Stimulated activated CD4-positive, alpha-beta T cell treated with anti-CD3 and anti-CD28 coated beads, Interleukin-15, amount 100 ng/mL, for 1 hour (primary cell): ENCODE measurements at places on chromosomes 4 and X.

- no peak for DNase-seq
These were observed 28.2 kb upstream of the TCEAL4 start for GRCh38 chrX:103556963-103557612.

DNA sequence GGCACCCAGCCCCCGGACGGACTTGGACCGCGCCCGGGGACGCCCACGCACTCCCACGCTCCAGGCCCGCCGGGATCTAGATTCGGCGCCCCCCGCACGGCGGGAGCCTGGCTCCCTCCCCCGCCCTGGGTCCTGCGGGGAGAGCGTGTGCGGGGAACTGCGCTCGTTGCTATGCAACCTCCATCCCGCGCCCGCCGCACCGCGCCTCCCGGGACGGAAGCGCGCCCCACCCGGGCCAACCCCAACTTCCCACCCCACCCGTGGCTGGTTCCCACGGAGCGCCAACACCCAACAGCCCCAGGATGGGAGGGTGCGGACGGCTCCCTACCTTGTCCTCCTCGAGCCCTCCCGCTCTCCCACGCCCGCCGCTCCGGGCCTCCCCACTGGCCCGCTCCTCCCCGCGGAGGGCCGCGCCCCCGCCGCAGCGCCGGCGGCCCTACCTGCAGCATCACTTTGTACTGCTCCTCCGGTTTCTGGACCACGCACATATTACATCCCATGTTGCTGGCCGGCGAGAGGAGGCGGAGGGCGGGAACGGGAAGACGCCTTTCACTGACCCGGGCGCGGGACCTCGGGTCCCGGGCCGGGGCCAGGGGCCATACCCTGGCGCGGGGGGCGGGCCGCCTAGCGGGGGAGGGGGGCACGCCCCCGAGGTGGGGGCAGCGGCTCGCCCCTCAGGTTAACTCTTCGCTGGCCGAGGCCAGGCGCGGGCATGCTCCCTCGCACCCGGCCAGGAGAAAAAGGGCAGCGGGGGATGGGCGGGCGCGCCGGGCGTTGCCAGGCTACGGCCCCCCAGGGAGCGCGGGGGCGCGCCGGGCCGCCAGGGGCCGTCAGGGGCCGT lies at the start of gene PDZD4:
Gene PDZD4 (minus strand): TSS at position 746 of the 841 bp plus-strand sequence. CDS start 246 bp downstream, at position 500.
- DNase-seq, result no peak

DNA sequence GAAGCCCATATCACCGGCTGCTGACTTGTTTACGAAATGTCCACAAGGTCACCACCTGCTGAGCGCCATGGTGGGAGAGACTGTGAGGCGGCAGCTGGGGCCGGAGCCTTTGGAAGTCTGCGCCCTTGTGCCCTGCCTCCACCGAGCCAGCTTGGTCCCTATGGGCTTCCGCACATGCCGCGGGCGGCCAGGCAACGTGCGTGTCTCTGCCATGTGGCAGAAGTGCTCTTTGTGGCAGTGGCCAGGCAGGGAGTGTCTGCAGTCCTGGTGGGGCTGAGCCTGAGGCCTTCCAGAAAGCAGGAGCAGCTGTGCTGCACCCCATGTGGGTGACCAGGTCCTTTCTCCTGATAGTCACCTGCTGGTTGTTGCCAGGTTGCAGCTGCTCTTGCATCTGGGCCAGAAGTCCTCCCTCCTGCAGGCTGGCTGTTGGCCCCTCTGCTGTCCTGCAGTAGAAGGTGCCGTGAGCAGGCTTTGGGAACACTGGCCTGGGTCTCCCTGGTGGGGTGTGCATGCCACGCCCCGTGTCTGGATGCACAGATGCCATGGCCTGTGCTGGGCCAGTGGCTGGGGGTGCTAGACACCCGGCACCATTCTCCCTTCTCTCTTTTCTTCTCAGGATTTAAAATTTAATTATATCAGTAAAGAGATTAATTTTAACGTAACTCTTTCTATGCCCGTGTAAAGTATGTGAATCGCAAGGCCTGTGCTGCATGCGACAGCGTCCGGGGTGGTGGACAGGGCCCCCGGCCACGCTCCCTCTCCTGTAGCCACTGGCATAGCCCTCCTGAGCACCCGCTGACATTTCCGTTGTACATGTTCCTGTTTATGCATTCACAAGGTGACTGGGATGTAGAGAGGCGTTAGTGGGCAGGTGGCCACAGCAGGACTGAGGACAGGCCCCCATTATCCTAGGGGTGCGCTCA lies 8.7 kb upstream of the MSANTD1 start:
- no peak for DNase-seq

DNA sequence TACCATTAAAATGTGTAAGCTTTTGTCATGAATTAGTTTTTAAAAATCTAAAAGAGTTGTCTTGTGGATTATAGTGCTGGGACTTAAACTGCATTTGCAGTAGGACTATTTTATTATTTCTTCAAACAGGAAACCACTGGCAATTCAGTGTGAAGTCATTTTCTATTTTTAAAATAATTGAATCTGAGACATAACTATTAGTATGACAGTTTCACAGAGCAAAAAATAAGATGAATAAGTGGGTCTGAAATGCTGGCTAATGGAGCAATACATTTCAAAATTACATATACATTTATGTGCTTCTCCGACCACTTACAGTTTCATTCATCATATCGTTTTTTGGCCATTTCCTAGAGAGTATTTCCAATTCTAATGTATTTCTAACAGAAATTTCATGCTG lies 75.3 kb upstream of the RAPGEF2 start:
- no peak for DNase-seq

GRCh38 chr4:40976343-40976742 lies 226.6 kb downstream of the NSUN7 start:
- DNase-seq, result no peak

GRCh38 chr4:14862891-14863290 lies 139.4 kb upstream of the CPEB2 start:
- DNase-seq, result no peak

GRCh38 chr4:113455061-113455460 lies 306.5 kb downstream of the CAMK2D start:
- no peak for DNase-seq

- peak; percentile 12 for DNase-seq
These were observed 2.5 kb downstream of the CPEB2 start for GRCh38 chr4:15004739-15005301.

DNA sequence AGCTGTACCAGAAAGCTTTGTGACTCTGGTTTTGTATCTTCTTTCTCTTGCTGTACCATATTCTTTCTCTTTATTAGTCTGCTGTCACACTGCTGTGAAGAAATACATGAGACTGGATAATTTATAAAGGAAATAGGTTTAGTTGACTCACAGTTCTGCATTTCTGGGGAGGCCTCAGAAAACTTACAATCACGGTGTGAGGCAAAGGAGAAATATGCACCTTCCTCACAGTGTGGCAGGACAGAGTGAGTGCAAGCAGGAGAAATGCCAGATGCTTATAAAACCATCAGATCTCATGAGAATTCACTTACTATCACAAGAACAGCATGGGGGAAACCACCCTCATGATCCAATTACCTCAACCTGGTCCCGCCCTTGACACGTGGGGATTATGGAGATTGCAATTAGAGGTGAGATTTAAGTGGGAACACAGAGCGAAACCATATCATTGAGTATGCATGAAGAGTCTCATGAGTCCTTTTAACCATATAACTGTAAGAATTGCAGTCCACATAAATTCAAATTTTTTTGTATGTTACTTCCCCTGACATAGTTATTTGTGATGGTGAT lies 67.4 kb upstream of the INPP4B start:
- DNase-seq, result no peak

DNA sequence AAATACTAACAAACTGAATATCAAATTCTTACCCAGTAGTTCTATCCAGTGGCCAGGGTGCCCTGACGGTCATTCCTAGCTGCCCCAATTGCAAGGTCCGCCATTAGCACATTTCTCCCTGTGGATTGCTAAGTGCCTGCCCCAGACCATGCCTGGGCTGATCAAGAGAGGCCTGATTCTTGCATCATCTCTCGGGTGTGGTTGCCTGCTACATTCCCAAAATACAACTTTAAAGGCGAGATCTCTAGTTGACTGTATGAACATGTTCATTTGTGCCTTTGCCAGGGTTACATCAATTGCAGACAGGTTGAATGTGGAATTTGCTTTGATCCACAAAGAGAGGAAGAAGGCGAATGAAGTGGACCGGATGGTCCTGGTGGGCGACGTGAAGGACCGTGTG lies 28.0 kb downstream of the PRPS2 start:
- no peak for DNase-seq

DNA sequence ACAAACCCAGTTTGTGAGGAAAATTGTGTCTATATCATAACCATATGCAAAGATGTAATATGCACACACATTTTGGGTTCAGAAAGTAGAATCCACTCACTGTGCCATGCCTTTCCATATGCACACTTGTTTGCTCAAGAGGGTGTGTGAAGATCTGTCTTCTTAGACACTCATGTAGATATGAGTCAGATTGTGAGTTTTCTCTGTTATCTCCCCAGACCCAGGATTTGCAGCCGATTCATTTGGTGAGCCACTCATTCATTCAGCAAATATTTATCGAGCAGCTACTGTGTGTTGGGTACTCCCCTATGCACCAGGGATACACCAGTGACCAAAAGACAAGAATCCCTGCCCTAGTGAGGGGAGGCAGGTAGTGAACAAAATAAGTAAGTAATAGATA lies 81.5 kb downstream of the CLCN5 start:
- no peak for DNase-seq

DNA sequence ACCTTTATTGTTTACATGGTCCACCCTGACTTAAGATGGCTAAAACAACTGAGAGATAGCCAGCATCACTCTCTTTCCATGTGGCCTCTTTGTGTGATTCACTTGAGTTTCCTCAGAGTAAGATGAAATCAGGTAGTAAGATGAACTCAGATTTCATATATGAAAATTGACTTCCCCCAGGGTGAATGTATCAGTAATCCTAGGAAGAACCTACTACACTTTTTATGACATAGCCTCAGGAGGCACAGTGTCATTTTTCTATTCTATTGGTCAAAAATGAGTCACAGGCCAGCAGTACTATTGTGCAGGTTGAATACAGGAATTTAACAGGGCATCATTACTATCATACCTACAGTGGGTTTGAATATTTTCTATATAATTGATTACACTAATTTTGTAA lies 14.6 kb upstream of the SULT1E1 start:
- no peak for DNase-seq

- DNase-seq, result no peak
These were observed 3.2 kb upstream of the AMMECR1 start for GRCh38 chrX:110321081-110321480.

GRCh38 chrX:153602601-153603000 lies 3.7 kb upstream of the CCNQ start:
- no peak for DNase-seq

- peak; percentile 52 for DNase-seq
These were observed 37.7 kb upstream of the ARAF start for GRCh38 chrX:47523297-47523696.

GRCh38 chr4:139550724-139551429 lies 5.1 kb downstream of the SETD7 start:
- DNase-seq, result no peak

- DNase-seq, result no peak
These were observed 150.1 kb downstream of the KLF8 start for GRCh38 chrX:56382278-56382677.

- DNase-seq, result no peak
These were observed 870.9 kb upstream of the FRG1 start for GRCh38 chr4:189069772-189070171.

GRCh38 chr4:169366821-169367220 lies 96.1 kb upstream of the SH3RF1 start:
- DNase-seq, result no peak

DNA sequence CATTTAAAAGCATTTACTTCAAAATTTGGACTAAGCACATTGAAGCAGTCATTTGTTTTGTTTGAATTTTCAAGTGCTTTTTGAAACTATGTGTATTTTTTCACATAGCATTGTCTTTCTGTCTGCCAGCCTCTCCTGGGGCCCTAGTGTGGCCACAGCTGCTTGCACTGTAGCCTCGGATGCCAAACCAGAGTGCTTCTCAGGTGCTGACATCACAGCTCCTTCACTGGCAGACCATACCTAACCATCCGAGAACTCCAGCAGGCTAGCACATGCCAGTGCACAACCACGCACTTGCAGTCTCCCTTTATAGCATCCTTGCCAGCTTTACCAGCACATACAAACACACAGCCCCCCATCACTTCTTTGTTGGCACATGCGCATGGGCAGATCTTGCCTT lies 1019.7 kb downstream of the STPG2 start:
- no peak for DNase-seq

- no peak for DNase-seq
These were observed 285.4 kb upstream of the BOD1L1 start for GRCh38 chr4:13912966-13913365.

DNA sequence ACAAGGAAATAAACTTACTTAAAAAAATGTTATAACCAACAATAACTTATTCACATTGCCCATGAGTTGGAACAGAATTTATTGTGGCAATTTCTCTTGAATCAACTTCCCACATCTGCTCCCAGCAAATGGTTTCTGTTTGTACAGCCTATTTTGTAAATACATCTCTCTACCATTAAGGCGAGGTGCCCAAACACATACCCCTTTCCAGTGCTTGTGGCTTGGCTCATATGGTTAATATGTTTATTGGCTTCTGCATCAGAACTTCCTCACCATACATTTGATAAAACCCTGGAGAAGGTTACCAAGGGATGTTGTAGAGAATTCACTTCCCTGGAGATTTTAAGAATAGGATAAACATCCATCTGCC lies 207.1 kb downstream of the SOWAHB start:
- DNase-seq, result no peak

- no peak for DNase-seq
These were observed 92.4 kb downstream of the NEUROG2 start for GRCh38 chr4:112423591-112423990.

- DNase-seq, result no peak
These were observed 508.7 kb downstream of the TRIML1 start for GRCh38 chr4:188647820-188648370.

- no peak for DNase-seq
These were observed 71.8 kb downstream of the AFAP1 start for GRCh38 chr4:7867701-7868435.

DNA sequence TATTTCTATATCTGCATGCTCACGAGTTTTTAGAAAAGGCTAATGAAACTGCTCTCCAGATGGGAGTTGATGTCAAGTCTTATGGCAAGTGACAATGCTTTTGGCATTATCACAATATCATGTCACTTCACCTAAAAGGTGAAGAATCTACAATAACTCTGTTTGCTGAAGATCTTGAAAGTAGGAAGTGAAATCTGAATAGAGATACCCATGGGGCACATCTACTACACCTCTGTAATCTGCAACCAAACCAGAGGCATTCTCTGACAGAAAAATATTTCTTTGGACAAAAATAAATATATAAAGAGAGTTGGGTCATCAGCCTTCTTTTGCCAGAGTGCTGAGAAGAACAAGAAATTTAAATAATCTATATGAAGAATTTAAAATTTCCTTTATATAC lies 3.9 kb upstream of the VAMP7 start:
- no peak for DNase-seq
